ENCODE measurements at places on chromosomes 2 and 18.

- peak; percentile 33 for DNase-seq
Measured at GRCh38 chr2:79971807-79972206, 332.7 kb downstream of the LRRTM1 start.

- DNase-seq: no peak
Measured at GRCh38 chr2:167478196-167478595, 589.9 kb downstream of the XIRP2 start.

DNA sequence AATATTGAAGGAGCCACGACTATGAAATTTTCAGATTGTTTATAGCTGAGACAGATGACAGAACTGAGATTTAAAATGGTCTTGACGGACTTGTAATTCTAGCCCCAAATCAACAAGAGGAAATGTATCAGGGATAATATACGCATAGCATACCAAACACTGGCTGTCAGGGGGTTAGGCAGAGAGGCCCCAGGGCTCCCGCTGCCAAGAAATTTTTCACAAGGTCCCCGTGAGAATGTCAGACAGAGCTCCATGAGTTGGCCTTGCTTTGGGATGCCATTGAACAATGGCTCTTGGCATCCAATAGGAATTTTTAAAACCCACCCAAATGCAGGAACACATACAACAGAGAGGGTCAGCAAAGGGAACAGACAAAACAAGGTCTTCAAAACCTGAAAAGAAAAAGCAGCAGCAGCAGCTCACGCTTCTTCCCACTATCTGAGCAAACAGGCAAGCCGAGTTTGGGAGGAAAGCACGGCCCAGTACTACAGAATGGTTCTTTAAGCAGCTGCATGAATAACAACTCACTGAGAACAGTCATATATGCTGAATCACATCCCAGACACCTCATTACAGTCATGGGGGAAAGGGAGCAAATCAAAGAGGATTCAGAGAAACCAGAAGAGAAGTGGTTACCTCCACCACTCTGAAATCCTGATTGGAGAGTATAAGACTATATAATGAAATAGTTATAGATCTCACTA, 445.6 kb downstream of the RND3 start:
- DNase-seq: peak; percentile 65

- peak; percentile 45 for DNase-seq
Measured at GRCh38 chr18:49020621-49021021, 69.9 kb upstream of the SMAD7 start.

- DNase-seq: no peak
Measured at GRCh38 chr18:48583573-48583972, 44.7 kb downstream of the CTIF start.

GRCh38 chr18:73791081-73791480, 356.6 kb downstream of the FBXO15 start:
- peak; percentile 65 for DNase-seq

DNA sequence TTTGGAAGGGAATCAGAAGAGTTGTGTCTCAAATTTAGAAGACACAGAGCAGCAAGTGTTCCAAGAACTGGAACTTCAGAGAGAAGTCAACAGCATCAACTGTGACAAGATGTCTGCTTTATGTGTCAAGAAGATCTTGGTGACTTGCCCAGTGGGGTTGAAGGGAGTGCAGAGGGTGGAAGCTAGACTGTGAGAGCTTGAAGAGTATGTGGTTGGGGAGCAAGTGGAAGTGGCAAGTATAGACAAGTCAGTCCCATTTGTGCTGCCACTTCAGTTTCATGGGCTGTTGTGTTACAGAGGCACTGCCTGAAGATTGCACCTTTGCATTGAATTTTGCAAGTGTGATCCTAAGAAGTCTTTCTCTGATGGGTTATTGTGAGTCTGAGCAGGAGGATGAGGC, 68.7 kb upstream of the MC2R start:
- DNase-seq: no peak
